ENCODE measurements at places on chromosomes 13 and 19.
A peak's percentile ranks its signal among the peaks of the same experiment; 100 is the strongest.

- DNase-seq = peak; percentile 32
Observed at GRCh38 chr13:77696006-77696878, 1.2 kb upstream of the SLAIN1 start.

- no peak for DNase-seq
Observed at GRCh38 chr13:37561031-37561430, 37.5 kb downstream of the POSTN start.

- DNase-seq = no peak
Observed at GRCh38 chr19:41784743-41785142, 11.6 kb upstream of the CEACAM3 start.

DNA sequence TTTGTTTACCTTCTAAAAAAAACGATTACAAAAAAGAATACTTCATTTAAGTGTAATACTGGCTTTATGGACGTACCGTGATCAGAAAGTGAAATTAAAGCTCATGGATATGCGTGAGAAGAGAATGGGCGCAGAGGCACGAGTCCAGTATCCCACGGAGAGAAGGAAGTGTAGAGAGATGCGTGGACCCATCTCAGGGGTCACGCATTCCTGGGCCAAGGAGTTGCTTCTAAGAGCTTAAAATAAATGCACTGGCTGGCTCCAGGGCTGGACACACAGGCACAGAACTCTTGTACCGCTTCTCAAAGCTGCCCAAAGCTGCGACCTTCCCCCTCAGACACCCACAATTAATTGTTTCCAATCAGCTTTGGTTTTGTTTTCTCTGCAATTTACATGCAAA lies 8.7 kb upstream of the SPC24 start:
- no peak for DNase-seq

- DNase-seq = peak; percentile 27
Observed at GRCh38 chr13:53240401-53241025, 211.9 kb downstream of the OLFM4 start.

DNA sequence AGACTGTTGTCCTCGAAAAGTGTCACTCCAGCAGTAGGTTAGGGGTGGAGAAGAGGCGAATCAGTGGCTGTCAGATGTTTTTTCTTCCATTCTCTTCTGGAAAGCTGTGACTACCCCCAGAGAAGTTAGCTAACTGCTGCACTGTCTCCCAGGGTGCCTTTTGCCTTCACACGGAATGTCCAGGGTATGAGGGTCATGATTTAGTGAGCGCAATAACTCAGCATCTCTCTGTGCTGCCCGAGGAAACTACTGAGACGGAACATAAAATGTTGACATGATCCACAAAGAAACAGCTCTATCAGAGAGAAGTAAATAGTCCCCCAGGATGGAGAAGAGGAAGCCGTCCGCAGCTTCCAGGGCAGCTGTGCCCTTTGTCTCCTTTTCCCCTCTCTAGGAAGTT lies 254.0 kb upstream of the ARGLU1 start:
- no peak for DNase-seq

- no peak for DNase-seq
Observed at GRCh38 chr19:5046339-5047039, 77.6 kb downstream of the KDM4B start.

DNA sequence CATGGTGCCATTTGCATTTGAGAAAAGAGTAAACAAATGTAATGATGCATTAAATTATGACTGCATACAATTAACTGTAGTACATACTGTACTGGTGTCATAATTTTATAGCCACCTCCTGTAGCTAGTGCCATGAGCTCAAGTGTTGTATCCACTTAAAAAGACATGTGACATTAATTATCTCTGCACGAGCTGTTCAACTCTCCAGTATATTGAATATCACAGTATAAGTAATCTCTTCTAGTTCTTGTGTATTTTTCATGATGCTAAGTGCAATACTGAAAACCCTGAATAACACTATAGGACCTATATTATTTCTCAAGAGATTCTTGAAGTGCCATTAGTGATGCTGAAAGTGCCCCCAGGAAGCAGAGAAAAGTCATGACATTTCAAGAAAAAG lies 387.3 kb downstream of the PCDH17 start:
- DNase-seq = no peak

DNA sequence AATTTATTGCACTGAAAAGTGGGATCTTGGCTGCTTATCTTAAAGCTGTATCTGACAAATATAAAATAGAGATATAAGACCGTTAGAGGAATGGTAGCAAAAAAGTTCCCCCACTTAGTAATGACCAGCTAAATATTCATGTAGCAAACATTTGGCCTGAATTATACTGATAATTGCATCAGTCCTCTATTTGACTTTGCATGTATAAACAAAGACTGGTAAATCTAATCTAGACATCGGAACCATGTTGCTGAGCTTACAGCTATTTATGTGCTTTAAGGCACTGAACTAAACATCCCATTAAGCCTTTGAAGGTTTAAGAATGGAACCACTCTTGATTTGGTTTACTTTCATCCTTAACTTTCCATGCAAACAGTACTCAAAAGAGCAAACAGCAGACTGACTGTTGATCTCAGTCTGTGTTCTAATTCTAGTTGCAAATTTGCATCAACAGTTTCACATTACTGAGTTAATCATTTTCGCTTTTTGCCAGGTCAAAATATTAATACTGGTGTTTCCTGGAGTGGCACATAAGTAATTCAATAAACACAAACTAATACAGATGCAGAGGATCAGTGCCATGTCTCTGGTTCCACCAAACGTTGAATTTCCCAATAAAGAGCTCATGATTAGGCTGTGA lies 203.5 kb upstream of the HTR2A start:
- no peak for DNase-seq

DNA sequence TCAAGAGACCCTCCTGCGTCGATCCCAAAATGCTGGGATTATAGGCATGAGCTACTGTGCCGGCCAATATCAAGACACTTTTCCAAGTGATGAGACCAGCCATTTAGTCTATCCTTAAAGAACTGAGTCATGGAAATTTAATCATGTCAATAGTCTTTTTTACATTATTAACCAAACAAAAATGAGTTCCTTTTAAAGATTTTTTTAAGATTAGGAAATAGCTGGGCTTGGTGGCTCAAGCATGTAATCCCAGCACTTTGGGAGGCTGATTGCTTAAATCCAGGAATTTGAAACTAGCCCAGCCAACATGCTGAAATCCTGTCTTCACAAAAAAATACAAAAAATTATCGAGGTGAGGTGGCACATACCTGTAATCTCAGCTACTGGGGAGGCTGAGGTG lies 16.7 kb upstream of the ZNF564 start:
- no peak for DNase-seq

- no peak for DNase-seq
Observed at GRCh38 chr19:30609656-30610270, 237.6 kb downstream of the ZNF536 start.

DNA sequence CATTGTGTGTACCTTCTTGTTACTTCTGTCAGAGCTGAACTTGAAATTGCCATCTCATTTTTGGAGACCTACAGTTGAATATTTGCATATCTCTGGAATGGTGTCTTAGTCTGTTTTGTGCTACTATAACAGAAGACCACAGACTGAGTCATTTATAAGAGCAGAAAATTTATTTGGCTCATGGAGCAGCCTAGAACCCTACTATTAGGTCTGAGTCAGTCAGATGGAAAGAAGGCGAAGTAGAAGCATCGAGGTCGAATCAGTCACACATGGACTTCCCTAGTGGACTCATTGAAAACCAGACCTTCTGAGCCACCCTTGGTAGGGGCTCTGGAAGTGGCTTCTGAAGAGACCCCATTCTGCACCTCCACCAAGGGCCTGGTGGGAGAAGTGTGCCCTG lies 33.9 kb upstream of the TPT1 start:
- no peak for DNase-seq

DNA sequence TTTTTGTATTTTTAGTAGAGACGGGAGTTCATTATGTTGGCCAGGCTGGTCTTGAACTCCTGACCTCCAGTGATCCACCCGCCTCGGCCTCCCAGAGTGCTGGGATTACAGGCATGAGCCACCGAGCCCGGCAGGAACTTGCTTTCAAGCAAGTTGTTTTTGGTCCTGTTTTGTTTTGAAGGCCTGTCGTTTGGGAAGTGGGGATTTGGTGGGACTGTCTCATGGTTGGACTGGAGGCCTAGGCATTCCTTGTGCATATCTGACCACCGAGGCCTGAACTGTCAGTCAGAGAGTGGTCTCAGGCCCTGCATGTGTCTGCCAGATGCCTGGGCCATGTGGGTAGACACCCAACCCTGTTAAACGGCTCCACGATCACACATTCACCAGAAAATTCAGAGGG lies 26.3 kb downstream of the UBXN6 start:
- DNase-seq = no peak

- no peak for DNase-seq
Observed at GRCh38 chr13:85373322-85373721, 425.9 kb downstream of the SLITRK6 start.

DNA sequence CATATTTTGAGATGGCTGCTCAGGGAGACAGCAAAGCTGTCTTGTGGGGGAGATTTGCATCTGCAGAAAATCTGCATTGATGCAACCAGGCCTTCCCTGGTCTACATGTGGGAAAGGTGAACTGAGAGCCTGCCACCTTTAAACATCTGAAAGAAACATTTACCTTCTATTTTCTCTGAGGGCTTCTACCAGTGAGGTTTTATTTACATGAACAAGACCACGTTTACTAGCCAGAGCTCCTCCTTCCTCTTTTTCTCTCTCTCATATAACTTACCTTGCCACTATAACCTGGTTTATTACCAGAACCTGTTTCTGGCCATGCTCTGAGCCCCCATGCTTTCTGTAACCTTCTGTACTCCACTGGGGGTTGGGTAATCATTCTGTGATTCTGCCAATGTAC lies 14.4 kb upstream of the RUBCNL start:
- DNase-seq = no peak
